ENCODE measurements at places on chromosomes 12 and 14. TPM values are rescaled to one million over a fixed set of nuclear protein-coding genes. Genes with fewer than 3 reads are reported as not detected.

- DNase-seq = no peak
These were observed 122.5 kb downstream of the HMGA2 start for GRCh38 chr12:65946821-65947220.

- no peak for DNase-seq
These were observed 565 bp upstream of the KLHL42 start for GRCh38 chr12:27779416-27779919.

DNA sequence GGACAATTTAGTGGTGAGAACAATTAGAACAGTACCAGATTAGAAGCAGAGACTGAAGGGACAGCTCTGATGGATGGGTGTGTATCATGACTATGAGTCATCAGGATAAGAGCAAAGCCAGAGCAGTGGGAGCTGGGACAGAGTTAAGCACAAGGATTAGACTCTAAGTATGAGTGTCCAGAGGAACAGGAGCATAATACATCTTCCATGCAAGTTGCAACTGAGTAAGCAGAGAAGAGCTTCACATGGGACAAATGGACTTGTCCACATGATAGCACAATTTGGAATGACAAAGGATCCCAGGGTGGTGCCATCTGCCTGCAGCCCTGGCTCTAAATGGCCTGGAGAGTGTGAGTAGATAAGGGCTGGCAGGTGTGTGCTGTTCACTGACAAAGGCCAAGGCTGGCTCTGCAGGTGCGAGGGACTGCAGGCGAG lies 226.4 kb upstream of the CAND1 start:
- DNase-seq = peak; percentile 45

DNA sequence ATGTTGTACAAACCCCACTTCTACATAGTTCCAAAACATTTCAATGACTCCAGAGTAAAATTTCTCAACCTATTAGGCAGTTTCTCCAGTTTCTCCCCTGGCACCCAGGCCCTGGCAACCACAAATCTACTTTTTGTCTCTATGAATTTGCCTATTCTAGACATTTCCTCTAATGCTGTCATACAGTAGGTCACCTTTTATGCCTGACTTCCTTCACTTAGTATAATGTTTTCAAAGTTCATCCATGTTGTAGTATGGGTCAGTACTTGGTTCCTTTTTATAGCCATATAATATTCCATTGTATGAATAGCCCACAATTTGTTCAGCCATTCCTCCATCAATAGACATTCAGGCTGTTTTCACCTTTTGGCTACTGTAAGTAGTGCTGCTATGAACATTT lies 67.0 kb downstream of the SPRING1 start:
- no peak for DNase-seq

DNA sequence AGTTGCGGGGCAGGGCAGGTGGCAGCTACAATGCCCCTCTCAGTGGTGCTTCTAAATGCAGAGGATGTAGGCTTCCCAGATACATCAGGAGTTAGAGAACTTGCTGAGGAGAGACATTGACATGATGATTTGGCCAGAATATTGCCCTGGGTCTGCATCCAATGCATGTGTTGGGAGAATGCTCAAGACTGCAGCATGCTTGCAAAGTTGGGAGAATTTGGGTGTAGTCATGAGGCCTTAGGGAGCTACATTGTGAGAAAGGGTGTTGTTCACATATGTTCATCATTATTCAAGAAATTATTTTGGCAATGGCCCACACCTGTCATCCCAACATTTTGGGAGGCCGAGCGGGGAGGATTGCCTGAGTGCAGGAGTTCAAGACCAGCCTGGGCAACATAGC lies 149.9 kb downstream of the SAMD4A start:
- no peak for DNase-seq

DNA sequence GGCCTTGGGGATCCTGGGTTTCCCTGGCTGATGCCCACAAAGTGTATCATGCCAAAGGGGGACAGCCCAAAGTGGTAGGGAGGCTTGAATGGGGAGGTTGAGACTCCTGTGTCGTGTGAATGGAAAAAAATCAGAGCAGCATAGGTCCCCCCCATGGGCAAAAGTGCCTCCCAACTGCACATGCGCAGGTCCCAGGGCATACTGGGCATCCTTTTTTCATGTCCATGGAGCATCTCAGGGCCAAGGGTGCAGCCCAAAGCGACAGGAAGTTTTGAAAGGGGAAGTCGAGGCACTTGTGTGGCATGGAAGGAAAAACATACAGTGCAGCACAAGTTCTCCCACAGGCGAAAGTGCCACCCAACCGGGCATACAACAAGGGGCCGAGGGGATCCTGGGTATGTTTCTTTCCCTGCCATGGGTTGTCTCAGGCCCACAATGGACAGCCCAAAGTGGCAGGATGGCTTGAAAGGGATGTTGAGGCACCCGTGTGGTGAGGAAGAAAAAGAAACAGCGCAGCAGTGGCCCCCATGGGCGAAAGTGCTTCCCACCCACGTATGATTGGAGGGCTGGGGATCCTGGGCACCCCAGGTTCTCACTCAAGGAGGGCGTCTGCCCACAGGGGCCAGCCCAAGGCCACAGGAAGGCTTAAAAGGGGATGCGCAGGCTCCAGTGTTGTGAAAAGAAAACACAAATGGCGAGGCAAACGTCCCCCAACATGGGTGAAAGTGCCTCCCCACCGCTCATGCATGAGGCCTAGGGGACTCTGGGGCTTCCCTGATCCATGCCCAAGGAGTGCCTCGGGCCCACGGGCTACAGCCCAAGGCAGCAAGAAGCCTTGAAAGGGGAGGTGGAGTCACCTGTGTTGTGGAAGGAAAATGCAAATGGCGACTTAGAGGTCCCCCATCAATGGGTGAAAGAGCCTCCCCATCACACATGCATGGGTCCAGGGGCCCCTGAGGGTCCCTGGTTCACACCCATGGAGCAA lies 573.7 kb downstream of the ALG10 start:
- DNase-seq = no peak

DNA sequence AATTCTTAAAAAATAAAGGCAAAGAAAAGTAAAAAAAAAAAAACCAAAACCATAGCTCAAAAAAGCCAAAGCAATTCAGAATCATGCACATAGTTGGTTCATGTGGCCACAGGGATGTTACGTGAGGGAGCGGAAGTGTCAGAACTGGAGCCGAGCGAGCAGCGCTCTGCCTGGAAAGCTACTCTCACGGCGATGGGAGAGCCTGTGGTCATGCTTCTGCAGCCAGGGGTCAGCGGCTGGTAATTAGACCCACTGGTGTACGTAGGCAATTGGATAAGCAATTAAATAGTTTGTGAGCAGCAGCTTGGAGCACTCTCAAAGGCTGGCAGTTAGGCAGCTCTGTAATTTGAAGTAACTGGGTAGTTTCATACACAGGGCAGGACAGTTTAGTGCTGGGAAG lies 58.1 kb downstream of the TRHDE start:
- no peak for DNase-seq

DNA sequence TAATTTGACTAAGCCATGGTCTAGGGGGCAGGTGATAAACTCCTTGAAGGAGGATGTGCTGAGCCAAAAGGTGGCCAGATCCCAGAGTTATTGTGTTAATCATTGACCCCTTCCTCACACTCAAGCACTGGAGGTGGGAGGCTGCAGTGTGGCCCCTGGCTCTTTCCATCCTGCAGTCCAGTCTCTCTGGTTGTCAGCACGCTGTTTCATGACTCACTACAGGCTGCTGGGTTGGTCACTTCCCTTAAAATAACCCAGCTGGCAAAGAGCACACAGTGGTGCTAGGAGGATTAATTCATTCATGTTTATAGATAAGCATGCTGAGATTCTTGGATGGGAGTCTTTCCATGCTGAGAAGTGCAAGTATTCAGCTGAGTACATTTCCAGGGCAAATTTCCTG lies 228.9 kb downstream of the ANO2 start:
- no peak for DNase-seq

- DNase-seq = no peak
These were observed 58.6 kb downstream of the GLT1D1 start for GRCh38 chr12:128911861-128912260.

GRCh38 chr14:100487304-100487703 lies 99.9 kb downstream of the BEGAIN start:
- DNase-seq = no peak

DNA sequence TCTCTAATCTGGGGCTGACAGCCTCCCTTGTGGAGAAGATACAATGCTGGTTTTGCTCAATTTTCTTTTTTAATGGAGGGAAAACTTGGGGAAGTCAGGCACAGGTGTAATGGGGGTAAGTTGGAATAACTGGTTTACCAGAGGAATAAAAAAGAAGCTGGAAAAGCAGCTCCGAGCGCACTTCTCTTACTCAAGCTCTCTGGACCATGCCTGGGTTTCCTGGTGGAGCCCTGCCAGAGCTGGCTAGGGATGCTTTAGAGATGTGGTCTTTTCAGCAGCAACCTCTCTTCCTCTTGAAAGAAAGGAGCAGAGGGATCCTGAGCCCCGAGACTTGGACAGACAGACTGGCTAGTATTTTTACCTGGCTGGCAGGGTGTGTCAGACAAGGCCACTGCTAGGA lies 3.9 kb upstream of the KCNA5 start:
- DNase-seq = no peak

- no peak for DNase-seq
These were observed 17.6 kb downstream of the GNPTAB start for GRCh38 chr12:101813117-101813516.

DNA sequence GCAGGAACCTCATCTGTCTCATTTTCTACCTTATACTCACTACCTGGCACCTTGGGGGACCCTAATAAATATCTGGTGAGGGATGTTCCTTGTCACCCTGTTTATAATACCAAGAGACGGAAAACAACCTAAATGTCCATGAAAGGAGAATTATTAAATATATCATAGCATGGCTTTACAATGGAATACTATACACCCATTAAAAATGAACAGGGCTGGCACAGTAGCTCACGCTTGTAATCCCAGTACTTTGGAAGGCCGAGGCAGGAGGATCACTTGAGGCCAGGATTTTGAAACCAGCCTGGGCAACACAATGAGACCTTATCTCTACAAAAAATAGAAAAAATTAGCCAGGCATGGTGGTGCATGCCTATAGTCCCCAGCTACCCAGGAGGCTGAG lies 34.3 kb upstream of the SPPL3 start:
- no peak for DNase-seq

DNA sequence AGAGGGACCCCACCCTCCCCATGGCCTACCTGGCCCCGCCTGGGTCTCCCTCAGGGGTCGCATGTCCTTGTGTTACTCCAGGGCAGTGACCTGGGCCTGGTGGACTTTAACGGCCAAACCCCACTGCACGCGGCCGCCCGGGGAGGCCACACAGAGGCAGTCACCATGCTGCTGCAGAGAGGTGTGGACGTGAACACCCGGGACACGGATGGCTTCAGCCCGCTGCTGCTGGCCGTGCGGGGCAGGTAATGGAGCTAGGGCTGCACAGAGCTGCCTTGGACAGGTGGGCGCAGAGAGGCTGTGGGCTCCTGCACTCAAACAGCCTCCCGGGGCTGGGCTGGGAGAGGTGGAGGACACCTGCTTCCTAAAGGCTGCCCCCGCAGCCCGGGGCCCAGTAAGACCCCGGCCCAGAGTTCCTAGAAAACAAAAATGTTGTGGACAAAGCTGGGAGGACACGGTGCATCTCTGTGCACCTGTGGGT lies 21.6 kb downstream of the ASPG start:
- no peak for DNase-seq

GRCh38 chr12:66863276-66863675 lies 184.4 kb upstream of the GRIP1 start:
- no peak for DNase-seq

DNA sequence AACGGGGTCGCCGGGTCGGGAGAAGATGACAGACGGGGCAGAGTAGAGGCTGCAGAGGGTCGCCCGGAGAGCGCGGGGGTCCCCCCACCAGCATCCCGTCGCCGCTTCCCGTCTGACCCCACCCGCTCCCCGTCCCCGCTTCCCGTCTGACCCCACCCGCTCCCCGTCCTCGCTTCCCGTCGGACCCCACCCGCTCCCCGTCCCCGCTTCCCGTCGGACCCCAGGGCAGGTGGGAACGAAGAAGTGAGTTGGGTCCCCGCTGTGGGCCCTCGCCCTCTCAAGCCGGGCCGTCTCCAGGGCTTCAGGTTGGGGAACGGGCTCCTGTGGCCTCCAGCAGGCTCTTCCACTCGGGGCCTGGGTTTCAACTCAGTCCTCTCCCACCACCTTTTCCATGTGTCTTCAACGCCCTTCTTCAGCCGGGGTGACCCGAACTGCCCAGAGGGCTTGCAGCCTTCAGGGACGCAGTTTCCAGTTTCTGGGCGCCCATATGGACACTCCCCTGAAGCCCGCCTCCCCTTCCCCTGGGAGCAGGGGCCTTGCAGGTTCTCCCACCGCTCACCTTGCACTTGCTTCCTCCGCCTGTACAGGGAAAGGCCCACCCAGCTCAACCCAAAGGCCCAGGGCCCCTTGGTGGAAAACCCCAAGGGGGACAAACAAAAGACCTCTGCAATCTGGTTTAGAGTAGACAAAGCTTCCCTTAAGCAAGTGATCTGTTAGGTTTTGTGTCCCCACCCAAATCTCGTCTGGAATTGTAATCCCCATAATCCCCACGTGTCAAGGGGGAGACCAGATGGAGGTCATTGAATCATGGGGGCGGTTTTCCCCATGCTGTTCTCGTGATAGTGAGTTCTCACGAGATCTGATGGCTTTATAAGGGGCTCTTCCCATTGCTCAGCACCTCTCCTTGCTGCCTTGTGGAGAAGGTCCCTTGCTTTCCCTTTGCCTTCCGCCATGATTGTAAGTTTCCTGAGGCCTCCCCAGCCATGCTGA lies 66.5 kb downstream of the TNFAIP2 start:
- DNase-seq = no peak

DNA sequence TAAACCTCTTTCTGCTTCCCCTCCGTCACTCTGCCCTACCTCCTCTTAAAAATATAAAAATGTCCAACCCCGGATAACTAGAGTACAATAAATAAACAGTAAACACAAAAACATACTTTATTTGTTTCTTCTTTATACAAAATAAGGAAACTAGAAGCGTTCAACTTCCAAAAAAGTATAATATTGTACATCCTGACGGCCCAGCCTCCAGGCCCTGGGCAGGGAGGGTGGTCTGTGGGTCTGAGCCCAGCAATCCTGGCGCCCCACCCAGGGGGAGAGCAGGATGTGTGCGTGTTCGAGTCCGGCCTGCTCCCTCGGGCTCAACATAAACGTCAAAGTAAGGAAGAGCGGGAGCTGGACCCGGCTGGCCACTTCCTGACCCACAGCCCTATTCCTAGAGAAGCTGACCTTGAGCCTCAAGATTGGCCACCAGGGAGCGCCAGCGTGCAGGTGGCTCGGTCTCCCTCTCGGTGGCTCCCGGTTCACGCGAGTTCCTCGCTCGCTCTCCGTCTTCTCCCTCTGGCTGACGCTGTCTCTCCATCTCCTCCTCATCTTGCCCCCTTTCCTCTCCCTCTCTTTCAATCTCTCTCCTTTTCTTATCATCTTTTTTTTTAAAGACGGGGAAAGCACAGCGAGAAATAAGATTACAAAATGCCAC lies 9.4 kb downstream of the LHX5 start:
- peak; percentile 86 for DNase-seq

GRCh38 chr14:61077951-61078720 lies 97.1 kb downstream of the SLC38A6 start:
- DNase-seq = no peak

GRCh38 chr12:102702447-102703114 lies 214.5 kb downstream of the PAH start:
- peak; percentile 85 for DNase-seq

- DNase-seq = no peak
These were observed 233.8 kb downstream of the SSPN start for GRCh38 chr12:26429070-26429691.

The SLCO1C1 gene
- total RNA-seq = 6.9 TPM

The SLCO1B1 gene
- total RNA-seq = not detected

The ADAMTS20 gene
- total RNA-seq = 0.24 TPM

The OR11H6 gene
- total RNA-seq = not detected

The TMEM132C gene
- total RNA-seq = not detected

The AHNAK2 gene
- total RNA-seq = 13.3 TPM

The CAPZA3 gene
- not detected for total RNA-seq

The TAS2R13 gene
- not detected for total RNA-seq

The CD27 gene
- total RNA-seq = not detected

The PTCSC3 gene
- not detected for total RNA-seq

The PRIMA1 gene
- 0.95 TPM for total RNA-seq

The KRT86 gene
- total RNA-seq = not detected

The SYNDIG1L gene
- total RNA-seq = not detected

Data from SK-MEL-5 (cell line).